Daoy (cell line): ENCODE measurements at places on chromosomes 7 and 10.

DNA sequence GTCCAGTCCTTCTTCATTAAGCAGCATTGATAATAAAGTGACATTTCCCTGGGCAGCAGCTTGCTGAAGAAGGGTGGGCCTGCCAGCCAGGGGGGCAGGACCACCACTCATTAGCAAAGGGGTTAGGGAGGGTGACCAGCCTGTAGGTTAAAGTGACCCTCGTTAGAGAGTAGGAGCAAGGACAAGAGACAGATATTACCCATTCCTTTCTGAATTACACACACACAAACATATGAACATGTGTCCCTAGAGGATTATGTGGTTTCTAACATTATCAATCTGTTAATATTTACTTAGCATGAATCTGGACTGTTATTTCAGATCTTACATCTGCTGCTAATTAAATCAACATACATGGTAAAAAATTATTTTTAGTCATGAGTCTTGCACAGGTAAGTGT is 88.9 kb downstream of the CTTNBP2 start:
- no peak for DNase-seq

DNA sequence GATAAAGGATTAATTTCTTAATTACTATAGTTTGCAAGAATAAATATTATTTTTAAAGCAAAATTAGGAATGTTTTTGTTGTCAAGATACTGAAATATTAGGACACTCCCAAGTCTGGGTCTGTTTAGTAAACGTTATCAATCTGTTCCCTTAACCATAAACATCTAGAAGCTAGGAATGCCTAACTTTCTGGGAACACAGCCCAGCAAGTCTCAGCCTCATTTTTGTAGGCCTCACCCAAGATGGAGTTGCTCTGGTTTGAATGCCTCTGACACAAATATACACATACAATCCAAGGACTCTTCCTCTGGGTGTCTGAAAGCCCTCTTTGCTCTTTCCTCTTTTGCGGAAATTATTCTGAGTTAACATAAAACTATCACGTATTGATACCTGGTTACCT is 487.4 kb upstream of the CELF2 start:
- DNase-seq, result no peak

DNA sequence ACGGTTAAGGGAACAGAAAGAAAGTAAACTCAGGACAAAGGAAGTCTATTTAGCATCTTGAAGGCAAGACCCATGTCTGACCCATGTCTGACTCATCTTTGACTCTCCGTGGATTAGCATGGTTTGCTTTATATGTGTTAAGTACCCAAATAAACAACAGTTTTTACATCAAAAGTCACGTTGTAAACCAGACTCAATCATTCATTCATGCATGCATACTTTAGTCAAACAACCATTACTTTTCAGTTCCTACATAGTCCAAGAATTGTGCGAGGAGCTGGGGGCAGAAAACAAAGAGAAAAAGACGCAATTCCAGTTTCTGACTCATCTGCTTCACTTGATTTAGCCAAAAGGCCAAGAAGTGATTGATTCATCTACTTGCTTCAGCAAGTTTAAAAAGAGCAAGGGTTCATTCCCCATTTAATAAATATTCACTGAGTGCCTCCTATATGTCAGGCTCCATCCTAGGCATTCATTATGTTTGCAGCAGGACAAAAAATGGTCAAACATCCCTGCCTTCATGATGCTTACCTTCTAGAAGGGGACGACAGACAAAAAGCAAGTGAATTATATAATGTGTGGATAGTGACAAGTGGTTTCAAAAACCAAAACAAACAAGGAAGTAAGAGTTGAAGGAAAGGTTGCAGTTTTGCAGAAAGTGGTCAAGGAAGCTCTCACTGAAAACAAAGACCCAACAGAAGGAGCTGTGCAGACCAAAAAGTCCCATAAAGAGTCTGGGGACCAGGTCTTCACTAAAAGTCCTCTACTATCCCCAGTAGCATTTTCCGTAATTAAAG is 116.2 kb downstream of the FAM107B start:
- peak; percentile 44 for DNase-seq

DNA sequence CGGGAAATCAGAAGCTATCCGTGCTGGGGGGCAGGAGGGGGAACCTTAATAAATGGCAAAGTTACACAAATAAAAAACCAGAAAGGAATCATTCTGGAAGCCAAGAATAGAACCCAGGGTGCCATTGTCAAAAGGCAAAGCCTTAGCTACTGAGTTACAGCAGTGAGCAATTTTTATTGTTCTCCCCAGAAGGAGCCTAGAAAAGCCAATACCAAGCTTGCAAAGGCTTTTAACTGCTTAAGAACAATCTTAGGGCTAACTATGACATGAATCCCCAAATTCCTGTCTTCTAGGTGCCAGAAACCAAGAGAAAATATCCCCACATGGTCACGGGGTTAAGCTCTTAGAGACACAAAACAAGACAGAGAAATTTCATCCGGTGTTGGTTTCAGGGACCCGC is 482.7 kb downstream of the CCSER2 start:
- DNase-seq, result no peak

- DNase-seq, result peak; percentile 65
Measured at GRCh38 chr10:29736366-29737073, 101.7 kb upstream of the SVIL start.

DNA sequence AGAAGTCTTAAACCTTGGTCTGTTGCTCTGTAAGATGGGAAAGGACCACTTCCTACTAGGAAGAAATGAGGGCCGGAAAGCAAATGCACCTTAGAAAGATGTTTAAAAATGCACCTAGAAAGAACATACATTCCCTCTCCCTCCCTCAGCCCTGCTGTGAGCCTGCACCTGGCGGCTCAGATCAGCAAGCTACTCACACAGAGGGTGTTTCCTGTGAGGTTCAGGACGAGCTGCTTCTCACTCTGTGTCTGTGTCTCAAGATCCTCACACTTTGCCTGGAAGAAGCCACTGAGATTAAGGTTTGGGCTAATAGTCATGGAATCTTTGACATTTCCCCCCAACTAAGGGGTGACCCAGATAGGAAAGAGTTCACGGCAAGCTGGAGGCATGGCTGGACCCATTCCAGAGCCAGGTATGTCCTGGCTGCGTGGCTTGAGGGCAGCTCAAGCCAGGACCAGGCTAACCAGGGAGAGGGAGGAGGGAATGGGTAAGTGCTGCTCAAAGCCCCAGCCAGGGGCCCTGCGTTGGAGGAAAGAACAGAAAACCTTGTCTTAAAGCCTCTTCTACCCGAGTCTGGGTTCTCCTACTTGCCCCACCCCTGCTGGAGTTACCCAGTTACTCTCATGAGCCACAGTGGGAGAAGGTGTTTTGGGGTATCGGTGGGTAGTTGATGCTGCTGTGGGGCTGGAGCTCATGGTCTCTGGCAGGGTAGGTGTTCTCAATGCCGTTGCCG is 47.5 kb downstream of the PODXL start:
- DNase-seq, result no peak

GRCh38 chr7:5477723-5478531 is 54.3 kb upstream of the TNRC18 start:
- no peak for DNase-seq

- DNase-seq, result peak; percentile 48
Measured at GRCh38 chr10:24821986-24822385, 98.3 kb upstream of the ARHGAP21 start.

- DNase-seq, result no peak
Measured at GRCh38 chr10:77879710-77880109, 46.8 kb downstream of the DLG5 start.

GRCh38 chr10:75544386-75544785 is 113.0 kb downstream of the LRMDA start:
- no peak for DNase-seq

GRCh38 chr7:29480451-29480850 is 83.2 kb upstream of the PRR15 start:
- DNase-seq, result no peak

DNA sequence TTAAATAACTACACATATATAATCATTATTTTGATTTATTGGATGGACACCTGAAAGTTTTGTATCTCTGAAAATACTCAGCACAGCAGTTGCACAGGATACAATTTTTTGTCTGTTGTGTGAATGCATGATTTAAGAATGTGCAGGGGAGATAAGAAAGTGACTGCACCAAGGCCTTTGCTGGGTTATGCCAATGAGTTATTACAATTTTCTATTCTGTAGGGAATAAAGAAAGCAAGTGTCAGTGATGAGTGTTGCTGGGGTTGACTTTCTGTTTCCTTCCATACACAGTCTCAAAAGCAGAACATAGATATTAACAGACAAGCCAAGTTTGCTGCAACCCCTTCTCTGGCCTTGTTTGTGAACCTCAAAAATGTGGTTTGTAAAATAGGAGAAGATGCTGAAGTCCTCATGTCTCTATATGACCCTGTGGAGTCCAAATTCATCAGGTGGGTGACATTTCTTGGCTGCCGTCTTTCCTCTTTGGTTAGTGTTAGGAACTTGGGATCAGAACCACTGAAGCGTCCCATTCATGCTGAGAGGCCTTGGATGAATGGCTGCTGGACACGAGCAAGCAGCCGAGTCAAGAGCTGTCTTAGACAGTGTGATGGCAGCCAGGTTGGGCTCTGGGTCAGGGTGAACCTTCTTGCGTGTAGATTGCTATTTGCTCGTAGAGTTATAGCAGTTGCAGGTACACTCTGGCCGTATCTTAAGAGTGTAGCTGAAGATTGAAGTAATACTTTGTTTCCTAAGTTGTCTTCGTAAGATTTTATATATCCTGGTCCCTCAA is 92.8 kb downstream of the DOCK1 start:
- DNase-seq, result no peak

DNA sequence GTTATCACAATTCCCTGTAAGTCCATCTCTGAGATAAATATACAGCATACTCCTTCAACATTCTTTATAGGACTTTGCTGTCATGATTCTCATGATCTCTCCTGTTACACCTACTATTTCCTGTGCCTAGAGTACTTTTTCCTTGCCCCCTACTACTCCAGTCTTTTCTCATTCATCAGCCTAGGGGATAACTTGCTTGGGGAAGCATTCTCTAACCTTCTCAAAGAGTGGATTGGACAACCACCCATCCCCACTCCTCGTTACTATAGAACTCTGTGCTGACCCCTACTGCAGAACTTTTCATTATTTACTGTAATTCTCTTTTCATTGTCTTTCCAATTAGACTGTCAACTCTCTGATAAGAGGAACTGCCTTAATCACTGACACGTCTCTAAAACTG is 57.4 kb upstream of the TFEC start:
- no peak for DNase-seq
